Esophagus muscularis mucosa (tissue), 4 donors: ENCODE measurements at places on chromosomes 13 and 19. TPM values are rescaled to one million over a fixed set of nuclear protein-coding genes. Genes with fewer than 3 reads are reported as not detected.

DNA sequence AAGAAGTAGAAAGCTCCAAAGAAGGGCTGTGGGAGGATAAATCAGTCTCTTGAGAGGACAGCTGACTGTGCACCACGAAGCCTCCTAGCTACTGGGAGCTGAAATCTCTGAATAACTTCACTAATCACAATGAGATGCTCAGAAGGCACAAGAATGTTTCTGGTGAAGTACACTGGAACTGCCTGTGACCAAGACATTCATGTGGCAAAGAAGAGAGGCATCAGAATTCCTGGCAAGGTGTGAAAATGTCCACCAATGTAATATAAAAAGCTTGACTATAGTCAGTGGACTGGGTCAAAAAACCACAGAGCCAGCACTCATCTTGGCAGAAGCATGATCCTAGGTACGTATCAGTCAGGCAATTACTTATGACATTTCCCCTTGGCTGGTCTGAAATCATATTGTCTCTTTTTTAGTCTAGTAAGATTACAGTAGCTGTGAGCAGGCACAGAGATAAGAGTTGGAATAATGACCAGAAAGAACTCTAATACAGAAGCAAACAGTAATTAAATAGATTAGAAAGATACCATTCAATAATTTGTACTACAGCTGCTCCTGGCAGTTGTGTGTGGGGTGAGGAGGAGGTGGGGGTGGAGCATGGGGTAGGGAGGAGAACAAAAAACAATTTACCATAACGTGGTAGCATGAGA is 434.7 kb downstream of the DIAPH3 start:
- no peak for DNase-seq

SHANK1 gene
- total RNA-seq, result 0.11 TPM

DNA sequence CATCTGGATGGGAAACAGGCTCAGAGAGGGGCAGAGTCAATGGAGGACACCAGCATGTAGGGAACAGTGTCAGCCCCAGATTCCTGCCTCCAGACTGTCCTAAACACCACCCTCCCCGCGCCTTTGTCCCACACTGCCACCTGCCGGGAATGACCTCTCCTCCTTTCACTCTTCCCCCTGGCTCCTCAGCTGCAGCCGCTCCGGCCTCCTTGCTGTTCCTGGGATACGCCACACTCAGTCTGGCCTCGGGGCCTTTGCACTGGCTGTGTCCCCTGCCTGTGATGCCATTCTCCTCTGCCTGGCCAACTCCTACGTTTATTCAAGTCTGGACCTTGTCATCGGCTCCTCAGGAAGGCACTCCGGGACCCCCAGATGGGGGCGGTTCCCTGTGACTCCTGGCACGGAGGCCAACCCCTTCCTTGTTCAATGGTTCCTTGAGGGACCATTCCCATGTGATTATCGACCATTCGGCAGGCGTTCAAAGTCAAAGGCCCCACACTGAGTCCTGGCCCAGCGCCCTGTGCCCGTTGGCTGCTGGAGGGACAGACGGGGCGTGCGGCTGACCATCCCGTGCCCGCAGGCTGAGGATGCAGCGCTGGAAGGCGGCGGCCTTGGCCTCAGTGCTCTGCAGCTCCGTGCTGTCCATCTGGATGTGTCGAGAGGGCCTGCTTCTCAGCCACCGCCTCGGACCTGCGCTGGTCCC is 15.8 kb downstream of the FUT6 start:
- no peak for DNase-seq

DNA sequence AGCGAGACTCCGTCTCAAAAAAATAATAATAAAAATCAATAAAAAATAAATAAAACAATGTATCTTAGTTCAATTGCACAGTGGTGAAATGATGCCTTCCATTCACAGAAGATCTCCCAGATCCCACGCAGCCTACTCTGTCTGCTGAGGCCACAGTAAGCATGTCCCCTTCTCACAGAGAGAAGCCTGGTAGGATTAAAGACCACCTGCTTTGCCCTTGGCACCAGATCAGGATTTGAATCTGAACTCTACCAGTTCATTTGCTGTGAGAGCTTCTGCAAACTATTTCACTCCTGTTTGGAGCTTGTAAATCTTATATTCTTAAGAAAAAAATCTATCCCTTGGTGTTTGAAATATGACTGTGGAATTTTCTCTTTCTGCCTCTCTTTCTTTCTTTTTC is 2.2 kb upstream of the SLC7A1 start:
- peak; percentile 47 for DNase-seq

DNA sequence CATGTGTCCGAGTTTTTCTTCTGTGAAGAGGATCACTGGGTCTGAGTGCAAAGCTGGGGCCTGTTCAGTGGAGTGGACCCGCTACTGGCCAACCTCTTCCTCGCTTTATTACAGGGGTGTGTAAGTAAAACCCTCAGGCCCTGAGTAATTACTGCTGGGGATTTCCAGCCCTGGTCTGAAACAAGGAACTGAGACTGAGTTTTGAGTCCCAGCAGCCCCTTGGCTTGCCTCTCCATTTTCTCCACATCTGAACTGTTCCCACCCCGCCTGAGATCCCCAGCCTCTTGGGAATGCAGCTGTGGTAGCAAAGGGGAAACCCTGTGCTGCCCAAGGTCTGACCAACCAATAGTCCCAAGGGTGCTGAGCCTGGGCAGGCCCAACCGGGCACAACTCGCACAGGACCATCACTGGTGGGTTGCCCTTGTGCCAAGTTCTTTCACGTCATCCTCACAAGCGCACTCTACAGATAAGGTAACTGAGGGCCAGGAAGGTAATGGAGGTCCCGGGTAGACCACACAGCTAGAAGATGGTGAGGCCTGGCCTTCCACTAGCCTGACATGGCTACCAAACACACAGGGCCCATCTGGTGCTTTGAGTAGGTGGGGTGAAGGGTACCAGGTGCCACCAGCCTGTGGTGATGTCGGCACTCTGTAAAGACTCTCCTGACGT is 13.7 kb upstream of the SLC35E1 start:
- DNase-seq, result no peak

GRCh38 chr13:45876781-45877180 is 25.2 kb upstream of the SIAH3 start:
- DNase-seq, result peak; percentile 62

PODNL1 gene
- not detected for total RNA-seq

ZNF730 gene
- 0.33 TPM for total RNA-seq

DNA sequence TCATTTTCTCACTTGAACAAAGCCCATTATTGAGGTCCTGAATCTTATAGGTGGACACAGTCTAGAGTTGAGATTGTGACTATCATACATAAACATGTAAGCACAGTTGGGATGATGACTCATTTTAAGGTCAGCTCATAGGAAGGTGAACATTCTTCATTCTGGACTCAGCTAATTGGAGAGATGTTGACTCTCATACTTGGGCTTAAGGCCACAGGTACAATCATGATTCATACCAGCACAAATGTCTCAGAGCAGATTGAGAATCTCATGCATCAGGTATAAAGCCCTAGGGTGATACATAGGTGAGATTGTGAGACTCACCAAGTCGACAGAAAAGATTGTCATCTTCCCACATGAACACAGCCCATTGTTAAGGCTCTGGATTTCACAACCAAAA is 62.3 kb upstream of the ZNF724 start:
- DNase-seq, result no peak

CD22 gene
- total RNA-seq, result 2.5 TPM

KLK5 gene
- not detected for total RNA-seq
